ENCODE measurements at places on chromosomes 2 and 18.
A peak's percentile ranks its signal among the peaks of the same experiment; 100 is the strongest.

GRCh38 chr2:207041786-207042554 lies 102.7 kb downstream of the CPO start:
- DNase-seq = no peak

DNA sequence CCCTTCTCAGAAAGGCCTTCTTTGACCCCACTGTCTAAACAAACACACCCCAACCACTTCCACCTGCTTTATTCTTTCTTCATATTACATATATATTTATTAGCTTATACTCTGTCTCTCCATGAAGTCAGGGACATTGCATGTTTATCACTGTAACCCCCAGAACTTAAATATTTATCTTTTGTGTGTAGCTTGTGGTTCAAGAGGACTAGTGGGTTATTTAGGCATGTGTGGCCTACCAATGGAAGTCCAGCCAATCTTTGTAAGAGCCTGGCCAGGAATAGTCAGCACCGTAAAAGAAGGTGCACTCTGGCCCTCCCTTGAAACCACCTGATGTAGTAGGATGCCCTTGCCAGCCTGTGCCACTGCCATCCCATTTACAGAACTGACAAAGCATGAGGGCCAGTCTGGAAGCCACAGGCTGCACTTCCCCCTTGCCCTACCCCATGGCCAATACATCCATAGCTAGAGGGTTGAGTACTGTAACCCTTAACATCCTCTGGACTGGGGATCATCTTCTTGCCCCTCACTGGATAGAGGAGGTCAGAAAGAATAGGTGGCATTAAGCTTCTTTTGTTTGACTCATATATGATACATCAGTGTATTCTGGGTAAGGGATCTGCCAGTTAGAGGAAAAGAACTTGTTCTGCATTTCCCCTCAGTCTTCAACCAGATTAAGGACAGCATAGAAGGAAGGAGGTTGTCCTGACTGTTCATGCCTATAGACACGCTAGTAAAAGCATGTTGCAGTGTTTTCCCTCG lies 4.9 kb downstream of the NEMP2 start:
- DNase-seq = no peak

DNA sequence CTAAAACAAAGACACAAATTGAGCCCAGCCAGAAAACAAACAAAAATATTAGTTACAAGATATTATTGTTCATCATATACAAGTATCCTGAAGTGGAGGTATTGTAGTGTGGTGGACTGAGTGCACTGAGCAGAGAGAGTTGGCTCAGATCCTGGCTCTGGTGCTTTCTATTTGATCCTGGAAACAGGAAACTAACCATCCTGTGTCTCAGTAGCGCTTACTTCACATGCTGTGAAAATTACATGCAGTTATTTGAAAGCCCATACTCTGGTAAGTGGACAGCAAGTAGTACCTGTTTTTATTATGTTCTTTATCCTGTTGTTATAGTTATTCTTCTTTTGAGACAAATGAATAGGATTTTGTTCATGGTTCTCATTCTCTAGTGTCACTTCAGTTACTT lies 84.3 kb upstream of the CRIM1 start:
- no peak for DNase-seq

DNA sequence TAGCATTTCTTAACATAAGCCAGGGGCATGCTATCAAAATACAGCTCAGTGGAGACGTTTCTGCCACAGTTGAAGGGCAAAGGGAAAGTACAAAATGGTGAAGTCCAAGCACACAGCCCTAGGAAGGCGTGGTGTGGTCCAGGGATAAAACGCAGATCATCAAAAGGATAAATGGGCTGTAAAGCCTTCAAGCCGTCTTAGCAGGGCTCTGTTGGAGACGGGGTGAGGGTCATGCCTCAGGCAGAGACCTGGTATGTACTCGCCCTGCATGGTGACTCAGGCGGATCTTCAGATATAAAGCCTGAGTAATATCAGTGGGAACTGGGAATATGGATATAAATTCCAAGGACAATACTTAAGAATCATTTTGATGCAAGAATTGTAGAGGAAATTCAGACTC lies 61.2 kb downstream of the NGEF start:
- DNase-seq = no peak

- DNase-seq = no peak
Measured at GRCh38 chr18:35822413-35822812, 150.1 kb upstream of the RMP24 start.

- no peak for DNase-seq
Measured at GRCh38 chr2:58054264-58054663, 7.7 kb downstream of the VRK2 start.

GRCh38 chr2:142981069-142981378 lies 103.6 kb downstream of the KYNU start:
- no peak for DNase-seq

DNA sequence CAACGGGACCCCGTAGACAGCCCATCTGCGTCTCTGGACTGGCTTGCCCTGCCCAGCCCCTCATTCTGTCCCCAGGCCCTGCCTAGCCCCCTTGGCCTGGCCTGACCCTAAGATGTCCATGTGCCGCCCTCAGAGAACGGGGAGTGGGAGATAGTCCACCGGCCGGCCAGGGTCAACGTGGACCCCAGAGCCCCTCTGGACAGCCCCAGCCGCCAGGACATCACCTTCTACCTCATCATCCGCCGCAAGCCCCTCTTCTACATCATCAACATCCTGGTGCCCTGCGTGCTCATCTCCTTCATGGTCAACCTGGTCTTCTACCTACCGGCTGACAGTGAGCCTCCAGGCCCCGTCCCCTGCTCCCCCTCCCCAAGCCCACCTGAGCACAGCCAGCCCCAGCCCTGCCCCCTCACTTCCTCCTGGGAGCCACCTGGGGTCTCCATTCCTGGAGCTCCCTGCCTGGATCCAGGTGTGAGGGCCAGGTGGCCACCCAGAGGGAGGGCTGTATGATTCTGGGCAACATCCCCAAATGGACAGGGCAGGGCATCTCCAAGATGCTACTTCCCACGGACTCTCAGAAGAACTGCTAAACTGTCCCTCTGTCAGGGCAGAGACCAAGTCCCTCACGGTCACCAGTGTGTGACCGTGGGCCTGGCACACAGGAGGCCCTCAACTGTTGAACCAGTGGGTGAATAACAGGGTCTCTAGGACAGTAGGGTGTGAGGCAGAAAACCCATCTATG lies 4.0 kb downstream of the CHRND start:
- no peak for DNase-seq

- no peak for DNase-seq
Measured at GRCh38 chr2:38030635-38031355, 45.2 kb downstream of the CYP1B1 start.

DNA sequence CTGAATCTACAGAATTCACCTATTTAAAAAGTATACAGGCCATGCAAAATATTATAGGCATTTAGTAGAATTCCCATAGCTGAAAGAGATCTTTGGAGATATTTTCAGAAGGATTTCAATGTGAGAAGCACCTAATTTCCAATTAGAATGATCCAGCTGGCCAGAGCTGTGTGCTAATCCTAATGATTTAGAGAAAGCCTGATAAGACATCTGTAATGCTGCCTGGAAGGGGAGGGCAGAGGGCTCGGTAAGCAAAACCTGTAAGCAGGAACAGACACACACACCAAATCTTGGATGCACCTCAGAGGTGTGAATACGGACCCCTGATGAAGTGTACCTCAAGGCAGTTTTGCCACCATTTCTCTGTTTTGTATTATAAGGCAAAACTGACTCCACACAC lies 14.0 kb downstream of the SERTAD2 start:
- no peak for DNase-seq

GRCh38 chr2:29270701-29271121 lies 155.5 kb downstream of the CLIP4 start:
- no peak for DNase-seq

GRCh38 chr2:70241340-70241739 lies 7.1 kb downstream of the TIA1 start:
- no peak for DNase-seq

GRCh38 chr2:237361194-237362004 lies 52.6 kb downstream of the COL6A3 start:
- DNase-seq = no peak

- no peak for DNase-seq
Measured at GRCh38 chr2:207202645-207203044, 36.9 kb upstream of the KLF7 start.

DNA sequence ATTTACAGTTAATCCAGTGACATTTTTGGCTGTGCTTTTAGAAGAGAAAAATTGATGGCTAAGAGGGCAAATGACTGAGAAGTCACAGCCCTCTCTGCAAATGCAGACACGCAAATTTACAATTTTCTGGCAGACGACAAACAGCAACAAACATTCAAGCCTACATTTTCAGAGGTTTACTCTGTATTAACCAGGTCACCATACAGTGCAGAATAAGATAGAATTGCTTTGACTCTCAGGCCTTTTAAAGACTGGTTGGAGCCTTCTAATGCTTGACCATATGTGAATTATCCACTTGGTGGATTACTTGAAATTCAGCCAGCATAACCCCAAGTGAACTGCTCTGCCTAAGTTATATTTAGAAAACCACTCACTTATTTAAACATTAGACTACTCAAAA lies 280.9 kb upstream of the STON1 start:
- no peak for DNase-seq

- no peak for DNase-seq
Measured at GRCh38 chr18:45958730-45959129, 8.4 kb downstream of the EPG5 start.

GRCh38 chr2:200662727-200663126 lies 76.9 kb downstream of the AOX1 start:
- no peak for DNase-seq

- no peak for DNase-seq
Measured at GRCh38 chr2:28398101-28398834, 5.6 kb downstream of the FOSL2 start.

GRCh38 chr2:181106229-181106628 lies 125.8 kb downstream of the UBE2E3 start:
- DNase-seq = no peak

GRCh38 chr18:39994498-39994897 lies 1960.5 kb upstream of the PIK3C3 start:
- DNase-seq = no peak

GRCh38 chr2:8306530-8307351 lies 375.1 kb upstream of the ID2 start:
- DNase-seq = no peak

- peak; percentile 26 for DNase-seq
Measured at GRCh38 chr2:62627667-62628066, 77.8 kb upstream of the EHBP1 start.

GRCh38 chr18:598124-598589 lies 1.4 kb downstream of the CLUL1 start:
- no peak for DNase-seq

DNA sequence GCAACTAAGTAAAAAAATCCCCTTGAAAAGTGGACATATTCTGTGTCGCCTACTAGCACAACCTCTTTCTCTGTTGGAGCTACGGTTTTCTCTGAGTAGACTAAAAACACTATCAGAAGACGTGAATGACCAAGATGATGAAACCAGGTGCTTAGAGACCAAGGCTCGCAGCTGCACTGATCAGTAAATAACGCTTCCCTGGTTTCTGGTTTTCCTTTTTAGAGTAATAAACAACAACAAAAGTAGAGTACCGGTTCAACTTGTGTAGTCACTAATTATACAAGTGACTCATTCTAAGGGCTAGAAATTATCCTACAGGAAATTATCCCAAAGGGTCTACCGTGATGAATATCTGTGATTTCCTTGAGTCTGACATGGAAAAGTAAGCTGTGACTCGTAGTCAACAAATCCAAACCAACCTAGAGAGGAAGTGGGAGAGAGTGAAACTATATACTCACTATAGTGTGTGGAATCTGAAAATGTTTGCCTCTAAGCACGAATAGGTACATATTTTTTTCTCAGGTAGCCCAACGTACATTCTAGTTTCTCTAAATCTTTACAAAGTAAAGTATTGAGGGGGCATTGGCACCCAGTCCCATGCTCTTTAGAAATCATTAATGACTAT lies 17.8 kb downstream of the RASGRP3 start:
- DNase-seq = no peak

DNA sequence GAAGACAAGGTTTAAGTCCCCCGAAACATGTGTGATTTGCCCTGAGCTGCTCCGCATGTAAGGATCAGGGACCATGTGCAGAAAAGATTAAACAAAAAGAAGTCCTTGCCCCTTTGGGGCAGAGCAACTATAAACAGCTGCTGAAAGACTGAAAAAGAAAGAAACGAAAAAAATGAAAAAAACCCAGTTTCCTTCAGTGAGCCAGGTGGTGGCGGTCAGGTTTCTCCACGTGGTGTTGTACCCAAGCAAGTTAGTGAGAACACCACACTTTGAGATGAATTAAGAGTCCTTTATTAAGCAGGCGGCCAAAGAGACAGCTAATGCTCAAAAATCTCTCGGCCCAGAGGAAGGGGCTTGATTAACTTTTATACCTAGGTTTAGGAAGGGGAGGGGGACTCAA lies 404.9 kb upstream of the SYT4 start:
- DNase-seq = no peak

- no peak for DNase-seq
Measured at GRCh38 chr2:239246723-239247122, 154.1 kb downstream of the HDAC4 start.

DNA sequence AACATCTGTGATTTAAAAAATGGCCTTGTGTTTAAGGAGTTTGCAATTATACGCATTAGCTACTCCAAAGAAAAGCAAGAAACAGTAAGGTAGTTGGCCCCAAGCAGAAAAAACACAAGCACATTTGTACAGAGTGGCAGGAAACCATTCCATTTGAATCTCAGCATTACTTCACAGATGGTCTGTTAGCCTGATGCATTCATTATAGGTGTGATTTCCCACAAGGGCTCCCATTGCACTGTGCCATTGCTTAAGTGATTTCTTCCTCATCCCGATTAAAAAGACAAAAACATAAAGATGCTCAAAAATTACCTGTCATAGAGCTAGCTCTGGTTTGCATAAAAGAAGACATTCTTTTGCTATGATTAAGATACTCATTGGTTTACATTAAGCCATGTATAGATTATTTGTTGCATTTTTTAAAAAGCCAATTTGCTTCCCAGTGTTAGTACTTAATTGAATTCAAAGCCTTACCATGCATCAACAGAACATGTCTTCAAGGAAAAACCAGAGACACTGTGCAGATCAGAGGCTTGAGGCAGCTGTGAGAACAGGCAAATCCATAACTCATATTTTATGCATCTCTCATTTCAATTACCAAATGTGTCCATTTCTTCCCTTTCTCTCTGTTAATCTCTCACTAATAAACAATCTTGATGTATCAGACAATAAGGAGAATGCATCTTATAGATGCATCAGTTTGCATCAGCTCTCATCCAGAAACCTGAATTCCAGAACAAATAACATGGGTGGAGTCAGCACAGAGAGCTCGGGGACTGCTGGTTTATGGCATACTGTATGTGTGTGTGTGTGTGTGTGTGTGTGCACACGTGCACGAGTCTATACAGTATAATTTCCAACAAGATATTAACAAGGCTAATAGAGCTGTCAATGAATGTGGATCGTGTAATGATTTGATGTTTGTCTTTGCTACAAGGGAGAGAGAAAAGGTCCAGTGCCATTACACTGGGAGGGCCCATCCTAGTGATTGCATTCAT lies 558.6 kb upstream of the HS6ST1 start:
- DNase-seq = no peak

Data from H7 (cell line).